ENCODE measurements at places on chromosomes 3 and 15.

GRCh38 chr3:54968546-54969172, 40.8 kb upstream of the LRTM1 start:
- DNase-seq = no peak

GRCh38 chr15:56804279-56804678, 71.0 kb upstream of the ZNF280D start:
- no peak for DNase-seq

GRCh38 chr3:19155375-19155774, 7.1 kb downstream of the KCNH8 start:
- DNase-seq = no peak

DNA sequence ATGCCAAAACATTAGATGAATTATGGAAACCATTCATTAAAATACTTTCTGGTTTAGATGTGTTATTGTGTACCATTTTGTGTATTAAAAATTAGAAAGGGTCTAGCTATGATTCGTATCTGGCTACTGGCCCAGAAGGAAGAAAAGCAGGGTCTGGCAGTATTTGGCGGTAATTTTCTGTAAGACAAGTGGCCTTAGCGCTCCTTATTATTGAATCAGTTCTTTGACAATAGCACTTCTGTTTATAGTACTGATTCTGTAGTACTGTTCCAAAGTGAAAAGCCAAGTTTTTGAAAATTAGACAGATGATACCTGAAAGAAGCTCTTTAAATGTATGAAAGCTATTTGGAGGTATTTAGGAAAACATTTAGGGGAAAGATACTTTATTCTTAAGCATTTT, 10.2 kb downstream of the GLCE start:
- no peak for DNase-seq

DNA sequence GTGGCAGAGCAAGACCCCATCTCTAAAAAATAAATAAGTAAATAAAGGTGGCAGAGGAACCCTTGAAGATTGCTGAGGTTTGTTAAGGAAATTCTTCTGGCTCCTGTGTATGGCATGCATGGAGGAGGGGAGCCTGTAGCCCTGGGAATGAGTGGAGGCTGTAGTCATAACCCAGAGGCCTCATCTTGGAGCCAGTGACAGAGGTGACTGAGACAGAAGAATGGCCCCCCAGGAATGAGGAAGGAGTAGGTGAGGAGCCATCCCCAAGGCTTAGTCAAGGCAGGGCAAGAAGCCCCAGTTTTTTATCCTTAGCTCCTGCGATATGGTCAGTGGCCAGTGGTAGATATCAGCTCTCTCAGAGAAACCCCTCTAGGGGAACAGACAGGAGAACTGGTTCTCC, 46.5 kb downstream of the BSN start:
- no peak for DNase-seq

DNA sequence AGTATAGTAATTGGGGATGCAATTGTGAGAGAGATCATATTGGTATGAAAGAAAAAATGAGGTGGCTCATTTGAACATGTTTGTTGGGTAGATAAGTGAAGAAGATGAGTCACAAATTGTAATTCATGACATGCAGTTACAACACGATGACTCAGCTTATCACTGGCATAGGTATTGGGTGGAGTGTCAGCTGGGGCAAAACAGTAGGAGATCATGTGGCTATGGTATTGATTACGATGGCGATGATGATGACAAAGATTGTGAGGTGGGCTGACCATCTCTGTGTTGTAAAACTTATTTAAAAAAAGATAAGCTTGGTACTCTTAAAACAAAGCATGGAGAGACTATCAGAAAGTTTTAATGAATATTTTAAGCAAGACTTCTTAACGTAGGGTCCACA, 11.6 kb upstream of the DPH6 start:
- DNase-seq = no peak

GRCh38 chr3:88703501-88704059, 403.8 kb upstream of the EPHA3 start:
- DNase-seq = no peak

- no peak for DNase-seq
Observed at GRCh38 chr15:69491038-69491505, 38.5 kb downstream of the RPLP1 start.

DNA sequence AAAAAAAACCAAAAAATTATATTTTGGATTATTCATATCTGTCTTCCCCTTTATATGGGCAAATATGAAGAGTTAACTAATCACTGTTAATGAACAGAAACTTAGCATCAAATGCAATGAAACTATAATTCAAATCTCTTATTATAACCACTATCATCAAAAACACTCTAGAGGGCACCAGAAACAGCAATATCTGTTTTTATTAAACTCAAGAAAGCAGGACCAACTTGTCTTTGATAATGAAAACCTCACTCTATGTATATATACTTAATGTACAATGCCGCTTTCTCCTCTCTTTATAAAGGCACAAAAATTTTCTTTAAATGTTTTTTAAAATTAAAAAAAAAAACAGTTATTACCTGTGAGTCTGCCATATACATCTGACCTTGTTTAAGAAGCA, 92.7 kb downstream of the UACA start:
- no peak for DNase-seq

GRCh38 chr3:48463703-48464102, 17.2 kb downstream of the ATRIP start:
- DNase-seq = no peak

- peak; percentile 56 for DNase-seq
Observed at GRCh38 chr3:33061782-33062181, 35.2 kb downstream of the GLB1 start.

Data from stimulated activated CD4-positive, alpha-beta T cell treated with anti-CD3 and anti-CD28 coated beads, Interleukin-1b, Interleukin-23, amount 100 ng/mL, for 48 hours (primary cell).